Fibroblast of the aortic adventitia (primary cell): ENCODE measurements at places on chromosomes 7 and 10.

DNA sequence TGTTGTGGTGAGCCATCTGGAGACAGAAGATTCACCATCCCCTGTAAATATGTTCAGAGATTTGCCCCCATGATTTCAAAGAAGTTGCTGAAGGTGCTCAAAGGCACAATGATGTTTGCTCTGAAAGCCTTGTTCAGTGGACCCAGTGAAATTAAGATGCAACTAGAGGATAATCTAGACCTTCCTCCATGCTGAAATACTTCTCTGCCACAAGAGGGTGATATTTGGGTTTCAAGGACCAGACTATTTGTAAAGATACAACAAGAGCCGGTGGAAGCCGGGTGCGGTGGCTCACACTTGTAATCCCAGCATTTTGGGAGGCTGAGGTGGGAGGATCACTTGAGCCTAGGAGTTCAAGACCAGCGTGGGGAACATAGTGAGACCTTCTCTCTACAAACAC is 13.5 kb upstream of the MSRB2 start:
- peak; percentile 34 for DNase-seq

- no peak for DNase-seq
Observed at GRCh38 chr10:128306535-128306934, 180.3 kb upstream of the MKI67 start.

GRCh38 chr7:68936471-68937035 is 661.7 kb upstream of the AUTS2 start:
- no peak for DNase-seq

DNA sequence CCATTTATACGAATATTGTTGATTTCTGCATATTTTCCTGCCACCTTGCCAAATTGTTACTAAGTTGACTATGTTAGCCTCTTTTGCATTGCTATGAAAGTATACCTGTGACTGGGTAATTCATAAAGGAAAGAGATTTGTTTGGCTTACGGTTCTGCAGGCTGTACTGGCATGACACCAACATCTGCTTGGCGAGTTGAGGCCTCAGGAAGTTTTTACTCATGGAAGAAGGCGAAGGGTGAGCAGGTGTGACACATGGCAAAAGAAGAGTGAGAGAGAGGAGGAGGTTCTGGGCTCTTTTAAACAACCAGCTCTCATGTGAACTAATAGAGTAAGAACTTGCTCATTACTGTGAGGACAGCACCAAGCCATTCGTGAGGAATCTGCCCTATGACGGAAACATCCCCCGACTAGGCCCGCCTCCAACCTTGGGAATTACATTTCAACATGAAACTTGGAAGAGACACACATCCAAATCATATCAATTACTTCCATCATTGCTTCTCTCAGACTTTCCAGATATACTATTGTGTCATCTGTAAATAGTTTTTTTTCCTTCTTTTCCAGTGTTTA is 8.4 kb downstream of the RALA start:
- no peak for DNase-seq

DNA sequence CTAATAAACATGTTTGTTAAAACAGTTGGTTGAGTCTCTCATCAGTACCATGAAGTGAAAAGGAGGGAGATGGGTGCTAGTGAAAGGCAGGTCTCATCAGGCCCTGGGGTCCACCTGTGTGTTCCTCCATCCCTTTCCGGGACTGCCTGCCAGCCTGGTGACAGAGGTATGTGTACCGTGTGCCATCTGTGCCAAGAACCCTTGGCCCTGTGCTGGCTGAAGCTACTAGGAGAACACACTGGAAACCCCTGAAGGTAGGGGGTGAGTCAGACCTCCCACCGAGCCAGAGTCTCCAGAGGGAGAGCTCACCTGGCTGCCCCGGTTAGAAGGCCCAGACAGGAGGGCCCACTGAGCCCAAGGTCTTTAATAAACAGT is 2.3 kb downstream of the DDIT4 start:
- peak; percentile 25 for DNase-seq

DNA sequence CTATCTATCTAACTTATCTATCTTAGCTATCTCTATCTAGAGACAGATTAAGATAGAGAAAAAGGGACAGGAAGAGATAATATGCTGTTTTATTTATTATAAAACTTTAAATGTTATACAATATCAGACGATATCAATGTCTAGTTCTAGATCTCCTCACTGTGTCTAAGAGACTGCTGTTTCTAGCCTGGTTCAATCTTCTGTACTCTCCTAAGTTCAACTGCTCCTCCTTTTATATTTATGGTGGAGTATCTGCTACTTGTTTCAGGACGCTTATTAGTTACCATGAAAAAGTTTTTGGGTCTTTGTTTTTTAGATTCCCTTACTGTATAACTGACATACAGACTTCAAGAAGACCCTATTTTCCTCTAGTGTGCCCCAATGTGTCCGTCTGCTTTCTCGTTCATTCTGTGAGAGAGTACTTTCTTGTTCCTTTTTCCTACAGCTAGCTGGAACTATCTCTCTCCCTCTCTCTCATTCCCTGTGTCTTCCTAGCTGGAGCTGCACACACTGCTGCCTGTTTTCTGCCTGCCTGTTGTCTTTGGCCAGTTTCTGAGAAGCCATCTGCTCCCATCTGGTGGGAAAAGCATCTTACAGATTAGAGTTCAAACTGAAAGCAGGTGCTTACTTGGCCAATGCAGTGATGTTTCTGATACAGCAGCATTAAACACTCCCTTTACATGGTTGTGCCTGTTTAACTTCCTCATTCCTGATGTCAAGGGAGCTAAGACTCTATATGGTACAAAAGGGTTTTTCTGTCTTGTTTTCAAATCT is 49.4 kb upstream of the ARL4A start:
- DNase-seq: peak; percentile 47

DNA sequence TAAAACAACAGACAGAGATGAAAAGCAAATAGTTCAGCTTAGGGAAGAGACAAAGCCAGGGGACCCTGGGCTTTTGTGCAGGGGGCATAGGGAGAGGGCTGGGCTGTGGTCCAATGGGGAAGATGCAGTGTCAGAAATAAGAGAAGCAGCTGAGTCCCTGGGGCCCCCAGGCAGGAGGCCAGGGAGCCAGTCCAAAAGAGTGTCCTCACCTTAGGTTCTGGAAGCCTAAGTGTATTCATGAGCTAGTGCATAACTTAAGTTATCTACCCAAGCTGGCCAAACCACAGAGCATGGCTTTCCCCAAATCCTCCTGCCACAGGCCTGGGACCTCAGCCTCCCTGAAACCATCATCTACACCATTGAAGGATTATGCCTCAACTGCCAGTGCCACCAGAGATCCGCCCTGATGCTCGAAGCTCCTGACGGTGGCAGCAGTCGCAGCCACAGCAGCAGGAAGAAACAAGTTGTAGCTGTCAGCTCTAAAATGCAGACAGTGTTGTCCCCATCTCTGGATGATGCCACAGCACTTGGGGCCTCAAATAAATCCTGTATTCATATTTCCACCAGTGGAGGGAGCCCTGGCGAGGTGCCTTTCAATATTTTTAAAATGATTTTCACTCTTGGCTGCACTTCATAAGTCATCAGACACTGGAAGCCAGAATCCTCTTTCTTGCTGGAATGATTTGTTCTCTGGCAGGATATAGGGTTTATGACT is 574.6 kb downstream of the GRID1 start:
- no peak for DNase-seq
